ENCODE measurements at places on chromosomes 13 and 19.

DNA sequence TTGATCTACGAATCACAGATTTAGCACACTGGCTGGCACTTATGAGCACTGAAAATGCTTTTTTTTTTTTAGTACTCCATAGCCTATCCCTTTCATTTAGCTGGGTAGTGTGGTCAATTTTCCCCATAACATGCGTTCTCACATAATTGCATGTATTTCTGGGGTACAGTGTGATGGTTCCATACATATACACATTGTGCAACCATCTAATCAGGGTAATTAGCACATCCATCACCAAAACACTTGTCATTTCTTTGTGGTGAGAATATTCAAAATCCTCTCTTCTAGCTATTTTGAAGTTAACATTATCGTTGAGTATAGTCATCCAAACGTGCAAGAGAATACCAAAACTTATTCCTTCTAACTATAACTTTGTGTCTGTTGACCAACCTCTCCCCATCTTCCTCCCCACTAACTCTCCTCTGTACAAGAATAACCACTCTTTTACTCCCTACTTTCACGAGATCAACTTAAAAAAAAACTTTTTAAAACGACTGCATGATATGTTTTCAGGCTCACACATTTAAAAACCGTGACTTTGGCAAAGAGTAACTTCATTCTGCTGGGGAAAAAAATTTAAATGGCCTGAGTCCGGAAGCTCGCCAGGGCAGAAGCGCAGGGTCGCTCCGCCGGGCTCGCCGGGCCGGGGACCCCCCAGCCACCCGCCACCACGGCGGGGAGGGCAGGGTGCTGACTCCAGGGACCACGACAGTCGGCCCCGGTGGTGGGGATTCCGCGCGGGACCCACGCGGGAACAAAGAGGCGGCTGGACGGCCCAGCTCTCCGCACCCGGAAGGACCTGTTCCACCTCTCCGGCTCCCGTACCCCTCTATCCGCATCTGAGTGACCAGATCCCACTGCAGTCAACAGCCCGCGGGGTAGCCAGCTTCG is 868 bp upstream of the UBAC2 start:
- DNase-seq: no peak

DNA sequence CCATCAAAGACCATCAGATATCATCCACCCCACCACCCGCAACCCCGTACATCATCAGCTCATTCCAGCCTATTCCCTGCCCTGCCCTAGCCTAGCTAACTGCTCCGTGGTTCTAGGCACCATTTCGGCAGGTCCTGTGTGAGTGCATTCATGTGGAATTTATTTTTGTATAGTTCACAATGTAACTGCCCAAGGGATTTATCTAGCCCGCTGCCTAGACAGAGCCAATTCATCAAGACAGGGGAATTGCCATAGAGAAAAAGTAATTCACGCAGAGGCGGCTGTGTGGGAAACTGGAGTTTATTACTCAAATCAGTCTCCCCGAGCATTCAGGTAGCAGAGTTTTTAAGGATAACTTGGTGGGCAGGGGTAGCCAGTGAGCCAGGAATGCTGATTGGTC is 109.2 kb upstream of the UBL3 start:
- DNase-seq: no peak

GRCh38 chr19:38917921-38918491 is 6.0 kb upstream of the CCER2 start:
- DNase-seq: no peak

GRCh38 chr19:19402656-19403372 is 2.7 kb upstream of the GATAD2A start:
- DNase-seq: no peak

Data from stimulated activated CD4-positive, alpha-beta T cell treated with anti-CD3 and anti-CD28 coated beads, Interleukin-1b, Interleukin-23, amount 100 ng/mL, for 1 hour (primary cell).